IPS DF 6.9 (cell line): ENCODE measurements at places on chromosomes 13 and 19.

DNA sequence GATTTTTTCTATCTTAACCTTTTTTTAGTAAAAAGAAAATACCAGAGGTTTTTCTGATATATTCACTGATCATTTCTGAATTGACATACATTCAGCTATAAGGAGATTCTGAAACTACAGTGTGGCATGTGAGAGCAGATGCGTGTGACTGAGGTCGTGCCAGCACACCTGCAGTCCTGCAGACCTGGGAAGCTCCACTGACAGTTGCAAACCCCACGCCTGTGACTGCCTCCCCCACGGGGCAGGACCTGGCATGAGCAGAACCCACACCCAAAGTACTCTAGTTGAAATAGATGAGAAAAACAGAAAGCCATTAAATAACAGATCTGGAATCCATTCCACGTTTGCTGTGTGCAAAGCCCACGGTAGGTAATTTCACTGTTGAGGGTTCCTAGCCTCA lies 80.7 kb downstream of the TEX29 start:
- DNase-seq: no peak

DNA sequence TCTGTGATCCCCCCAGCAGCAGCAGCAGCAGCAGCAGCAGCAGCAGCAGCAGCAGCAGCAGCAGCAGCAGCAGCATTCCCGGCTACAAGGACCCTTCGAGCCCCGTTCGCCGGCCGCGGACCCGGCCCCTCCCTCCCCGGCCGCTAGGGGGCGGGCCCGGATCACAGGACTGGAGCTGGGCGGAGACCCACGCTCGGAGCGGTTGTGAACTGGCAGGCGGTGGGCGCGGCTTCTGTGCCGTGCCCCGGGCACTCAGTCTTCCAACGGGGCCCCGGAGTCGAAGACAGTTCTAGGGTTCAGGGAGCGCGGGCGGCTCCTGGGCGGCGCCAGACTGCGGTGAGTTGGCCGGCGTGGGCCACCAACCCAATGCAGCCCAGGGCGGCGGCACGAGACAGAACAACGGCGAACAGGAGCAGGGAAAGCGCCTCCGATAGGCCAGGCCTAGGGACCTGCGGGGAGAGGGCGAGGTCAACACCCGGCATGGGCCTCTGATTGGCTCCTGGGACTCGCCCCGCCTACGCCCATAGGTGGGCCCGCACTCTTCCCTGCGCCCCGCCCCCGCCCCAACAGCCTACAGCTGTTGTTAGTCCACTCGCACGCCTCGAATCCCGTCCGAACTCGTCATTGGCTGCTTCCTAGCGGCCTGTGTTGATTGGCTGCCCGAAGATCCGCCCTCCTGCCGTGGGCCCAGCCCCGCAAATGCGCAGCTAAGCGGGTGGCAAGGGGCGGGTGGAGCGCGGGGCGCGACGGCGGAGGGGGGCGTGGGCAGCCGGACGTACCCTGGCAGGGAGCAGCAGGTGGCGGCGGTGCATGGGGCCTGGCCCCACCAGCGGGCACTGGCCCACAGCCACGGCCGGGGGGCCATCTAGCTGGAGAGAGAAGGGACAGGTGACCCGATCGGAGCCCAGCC lies 1.4 kb upstream of the SIX5 start:
- DNase-seq: peak; percentile 93

DNA sequence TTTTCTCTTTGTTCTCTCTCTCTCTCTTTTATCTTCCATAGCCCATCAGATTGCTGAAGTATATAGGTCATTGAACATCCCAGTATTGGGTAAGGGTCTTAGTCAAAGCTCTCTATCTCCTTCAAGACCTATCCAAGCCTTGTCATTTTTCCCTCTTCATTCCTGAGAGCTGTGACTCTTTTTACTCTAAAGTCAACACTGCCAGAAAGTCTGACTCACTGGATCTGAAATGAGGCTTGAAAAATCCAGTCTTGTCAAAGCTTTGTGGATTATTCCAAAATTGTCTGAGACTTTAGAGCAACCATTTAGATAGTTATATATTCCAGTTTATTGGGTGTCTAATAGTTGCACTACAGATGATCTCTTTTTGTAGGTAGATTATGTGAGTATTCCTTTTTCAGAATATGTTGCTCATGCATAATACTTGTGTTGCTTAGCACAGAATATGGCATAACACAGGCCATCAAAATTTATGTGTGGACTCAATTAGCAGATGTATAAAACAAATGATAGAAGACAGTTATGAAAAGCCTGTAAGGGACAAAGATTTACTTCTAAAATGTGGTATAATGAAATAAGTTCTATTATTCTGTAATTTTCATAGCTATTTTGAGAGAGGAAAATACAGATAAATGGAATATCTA lies 389.3 kb upstream of the PCDH9 start:
- no peak for DNase-seq

DNA sequence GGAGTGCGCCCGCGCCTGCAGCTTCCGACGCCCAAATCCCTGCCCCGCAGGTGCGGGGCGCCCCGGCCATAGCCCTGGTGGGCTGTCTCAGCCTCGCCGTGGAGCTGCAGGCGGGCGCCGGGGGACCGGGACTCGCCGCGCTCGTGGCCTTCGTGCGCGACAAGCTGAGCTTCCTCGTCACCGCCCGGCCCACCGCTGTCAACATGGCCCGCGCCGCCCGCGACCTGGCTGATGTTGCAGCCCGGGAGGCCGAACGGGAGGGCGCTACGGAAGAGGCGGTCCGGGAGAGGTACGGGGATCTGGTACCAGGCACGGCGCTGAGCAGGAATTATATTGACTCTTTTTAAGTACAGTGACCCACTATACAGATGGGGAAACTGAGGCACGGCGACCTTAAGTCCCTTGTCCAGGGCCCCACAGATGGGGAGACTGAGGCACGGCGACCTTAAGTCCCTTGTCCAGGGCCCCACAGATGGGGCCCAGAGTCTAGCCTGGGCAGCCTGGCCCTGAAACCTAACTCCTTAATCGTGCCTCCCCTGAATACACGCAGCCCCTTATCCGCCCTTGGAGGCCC lies 586 bp downstream of the MRI1 start:
- DNase-seq: no peak
